ENCODE measurements at places on chromosomes 11 and 22. TPM values are rescaled to one million over a fixed set of nuclear protein-coding genes. Genes with fewer than 3 reads are reported as not detected.
A peak's percentile ranks its signal among the peaks of the same experiment; 100 is the strongest.

GRCh38 chr11:4677948-4678347, 19.7 kb downstream of the OR51E2 start:
- H3K4me1 ChIP-seq: no peaks in the 10 kb centered on the region
- no peak overlapping the region for H3K27ac ChIP-seq
- no peak overlapping the region for H3K4me3 ChIP-seq
- DNase-seq: no peak

DNA sequence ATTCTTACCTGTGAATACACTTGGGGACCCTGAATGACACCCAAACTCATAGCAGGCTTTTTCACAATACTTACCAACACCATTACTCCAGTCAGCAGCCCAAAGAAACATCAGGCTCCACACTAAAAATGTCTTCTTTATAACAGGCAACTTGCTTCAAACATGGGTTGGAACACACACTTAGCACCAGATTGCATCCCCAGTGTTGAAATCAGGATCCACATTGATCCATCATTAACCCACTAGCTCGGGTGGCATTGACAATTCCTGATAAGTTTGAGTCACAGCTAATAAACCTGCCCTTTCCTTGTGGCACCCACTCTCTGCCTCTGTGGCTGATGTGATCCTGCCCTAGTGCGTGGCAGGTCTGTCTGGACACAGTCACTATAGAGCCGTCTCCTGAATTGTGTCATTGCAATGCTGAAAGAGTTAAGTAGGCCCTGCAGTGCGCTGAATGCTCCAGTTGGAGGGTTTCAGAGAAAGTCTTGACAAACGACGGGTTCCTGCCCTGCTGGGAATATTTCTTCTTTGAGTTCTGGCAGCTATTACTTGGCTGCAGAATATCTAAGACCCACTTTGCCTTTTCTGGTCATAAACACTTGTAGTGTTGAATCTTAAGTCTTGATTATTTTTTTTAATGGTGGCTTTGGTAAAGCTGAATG, 19.6 kb upstream of the C11orf96 start:
- no peak overlapping the region for H3K4me3 ChIP-seq
- H3K27me3 ChIP-seq: no peaks in the 10 kb centered on the region
- no peak for DNase-seq
- peaks cover 12% of the 10 kb centered on the region for H3K4me1 ChIP-seq
- no peaks in the 10 kb centered on the region for H3K36me3 ChIP-seq

GRCh38 chr22:26848244-26848920, 191.0 kb downstream of the MIAT start:
- no peaks in the 10 kb centered on the region for H3K27me3 ChIP-seq
- no peaks in the 10 kb centered on the region for H3K4me1 ChIP-seq
- H3K36me3 ChIP-seq: no peaks in the 10 kb centered on the region

- H3K4me1 ChIP-seq: peaks cover 10% of the 10 kb centered on the region
- no peaks in the 10 kb centered on the region for H3K36me3 ChIP-seq
- DNase-seq: no peak
- H3K27ac ChIP-seq: no peak overlapping the region
- no peaks in the 10 kb centered on the region for H3K27me3 ChIP-seq
Observed at GRCh38 chr22:36796552-36797175, 20.2 kb downstream of the PVALB start.

DNA sequence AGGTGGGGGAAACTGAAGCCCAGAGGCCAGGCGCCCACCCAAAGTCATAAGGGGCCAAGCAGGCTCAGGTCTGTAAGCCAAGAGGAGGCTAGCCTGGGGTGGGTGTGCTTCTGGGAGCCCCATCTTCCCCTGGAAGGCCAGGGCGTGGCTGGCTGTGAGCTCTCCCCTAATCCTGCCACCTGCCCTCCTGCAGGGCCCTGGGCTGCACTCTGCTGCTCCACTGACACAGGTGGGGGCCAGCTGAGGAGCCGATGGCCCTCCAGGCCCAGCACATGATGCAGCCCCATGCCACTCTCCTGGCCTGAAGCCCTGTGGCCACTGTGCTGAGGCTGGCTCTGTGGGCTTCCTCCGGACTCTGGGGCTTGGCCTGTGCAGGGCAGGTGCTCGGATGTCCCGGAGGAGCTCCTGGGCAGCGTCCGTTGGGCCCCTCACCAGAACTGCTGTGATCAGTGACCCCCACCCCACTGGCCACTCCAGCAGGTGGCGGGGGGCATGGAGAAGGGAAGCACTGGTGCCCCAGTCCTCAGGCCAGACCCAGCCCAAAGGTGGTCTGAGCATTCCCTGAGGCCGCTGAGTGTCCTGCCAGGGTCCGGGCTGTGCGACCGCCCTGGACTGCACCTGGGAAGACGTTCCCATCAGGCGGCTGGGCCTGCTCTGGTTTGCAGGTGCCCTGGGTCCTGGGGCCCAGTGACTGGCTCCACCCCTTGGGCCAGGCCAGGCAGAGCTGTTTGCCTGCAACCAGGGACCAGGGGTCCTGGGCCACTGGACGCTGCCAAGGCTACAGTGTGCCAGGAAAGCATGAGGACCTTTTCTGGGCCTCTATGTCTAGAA, 8.5 kb downstream of the PIM3 start:
- H3K27me3 ChIP-seq: peaks cover 28% of the 10 kb centered on the region
- no peak for DNase-seq
- no peak overlapping the region for H3K4me3 ChIP-seq
- H3K27ac ChIP-seq: no peak overlapping the region
- no peaks in the 10 kb centered on the region for H3K4me1 ChIP-seq

DNA sequence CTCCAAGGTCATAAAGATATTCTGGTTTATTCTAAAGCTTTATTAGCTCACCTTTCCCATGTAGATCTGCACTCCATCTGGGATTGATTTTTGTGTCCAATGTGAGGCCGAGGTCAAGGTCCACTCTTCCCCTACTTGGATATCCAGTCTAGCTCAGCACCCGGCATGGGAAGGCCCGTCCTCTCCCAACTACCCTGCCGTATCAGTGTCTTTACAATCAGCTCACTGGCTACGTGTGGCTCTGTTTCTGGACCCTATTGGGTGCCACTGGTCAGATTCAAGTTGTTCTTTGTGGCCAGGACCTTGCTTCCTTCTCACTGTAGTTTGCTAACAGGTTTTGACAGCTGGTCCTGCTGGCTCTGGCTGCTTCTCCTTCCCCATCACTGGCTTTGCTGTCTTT, 30.9 kb downstream of the KCNQ1OT1 start:
- no peak for DNase-seq
- peaks cover 12% of the 10 kb centered on the region for H3K27me3 ChIP-seq
- no peak overlapping the region for H3K4me3 ChIP-seq
- no peaks in the 10 kb centered on the region for H3K4me1 ChIP-seq

DNA sequence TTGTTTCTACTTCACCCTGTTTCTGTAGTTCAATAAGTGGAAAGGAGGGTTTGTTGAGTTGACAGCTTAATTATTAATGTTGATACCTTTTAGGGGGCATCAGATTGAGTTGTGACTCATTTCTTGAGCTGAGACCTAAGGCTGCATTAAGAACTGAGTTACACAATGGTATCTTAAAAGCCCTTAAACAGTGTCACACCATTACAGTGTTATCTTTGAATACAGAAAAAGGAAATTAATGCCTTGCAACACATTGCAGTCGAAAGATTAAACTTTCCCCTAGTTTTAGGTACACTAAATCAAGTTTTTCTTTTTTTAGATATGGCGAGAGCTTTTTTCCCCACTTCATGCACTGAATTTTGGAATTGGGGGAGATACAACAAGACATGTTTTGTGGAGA, 16.7 kb downstream of the PAFAH1B2 start:
- no peaks in the 10 kb centered on the region for H3K27me3 ChIP-seq
- no peak overlapping the region for H3K27ac ChIP-seq
- no peak for DNase-seq

DNA sequence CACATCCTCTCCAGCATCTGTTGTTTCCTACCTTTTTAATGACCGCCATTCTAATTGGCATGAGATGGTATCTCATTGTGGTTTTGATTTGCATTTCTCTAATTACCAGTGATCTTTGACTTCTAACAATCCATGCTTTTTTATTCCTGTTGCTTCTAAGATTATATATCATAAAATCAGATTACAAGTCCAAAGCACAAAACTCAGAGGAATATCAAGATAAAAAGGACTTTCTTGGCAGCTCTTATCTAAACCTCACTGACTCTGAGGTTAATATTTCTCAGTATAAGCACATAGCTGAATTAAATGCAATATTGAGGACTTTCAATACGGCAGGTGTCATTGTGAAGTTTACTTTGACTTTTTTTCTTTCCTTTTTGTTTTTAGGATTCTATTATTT, 11.4 kb downstream of the SLC5A12 start:
- no peak overlapping the region for H3K27ac ChIP-seq
- no peaks in the 10 kb centered on the region for H3K36me3 ChIP-seq
- no peak overlapping the region for H3K4me3 ChIP-seq
- no peaks in the 10 kb centered on the region for H3K27me3 ChIP-seq

DNA sequence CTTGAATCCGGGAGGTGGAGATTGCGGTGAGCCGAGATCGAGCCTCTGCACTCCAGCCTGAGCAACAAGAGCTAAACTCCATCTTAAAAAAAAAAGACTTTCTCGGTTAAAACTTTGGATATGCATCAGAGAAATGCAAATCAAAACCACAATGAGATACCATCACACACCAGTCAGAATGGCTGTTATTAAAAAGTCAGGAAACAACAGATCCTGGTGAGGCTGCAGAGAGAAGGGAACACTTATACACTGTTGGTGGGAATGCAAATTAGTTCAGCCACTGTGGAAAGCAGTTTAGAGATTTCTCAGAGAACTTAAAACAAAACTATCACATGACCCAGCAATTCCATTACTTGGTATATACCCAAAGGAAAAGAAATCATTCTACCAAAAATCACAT, 619.4 kb upstream of the KIRREL3 start:
- H3K4me3 ChIP-seq: no peak overlapping the region
- H3K27ac ChIP-seq: no peak overlapping the region
- no peaks in the 10 kb centered on the region for H3K27me3 ChIP-seq
- DNase-seq: no peak
- no peaks in the 10 kb centered on the region for H3K36me3 ChIP-seq
- no peaks in the 10 kb centered on the region for H3K4me1 ChIP-seq

DNA sequence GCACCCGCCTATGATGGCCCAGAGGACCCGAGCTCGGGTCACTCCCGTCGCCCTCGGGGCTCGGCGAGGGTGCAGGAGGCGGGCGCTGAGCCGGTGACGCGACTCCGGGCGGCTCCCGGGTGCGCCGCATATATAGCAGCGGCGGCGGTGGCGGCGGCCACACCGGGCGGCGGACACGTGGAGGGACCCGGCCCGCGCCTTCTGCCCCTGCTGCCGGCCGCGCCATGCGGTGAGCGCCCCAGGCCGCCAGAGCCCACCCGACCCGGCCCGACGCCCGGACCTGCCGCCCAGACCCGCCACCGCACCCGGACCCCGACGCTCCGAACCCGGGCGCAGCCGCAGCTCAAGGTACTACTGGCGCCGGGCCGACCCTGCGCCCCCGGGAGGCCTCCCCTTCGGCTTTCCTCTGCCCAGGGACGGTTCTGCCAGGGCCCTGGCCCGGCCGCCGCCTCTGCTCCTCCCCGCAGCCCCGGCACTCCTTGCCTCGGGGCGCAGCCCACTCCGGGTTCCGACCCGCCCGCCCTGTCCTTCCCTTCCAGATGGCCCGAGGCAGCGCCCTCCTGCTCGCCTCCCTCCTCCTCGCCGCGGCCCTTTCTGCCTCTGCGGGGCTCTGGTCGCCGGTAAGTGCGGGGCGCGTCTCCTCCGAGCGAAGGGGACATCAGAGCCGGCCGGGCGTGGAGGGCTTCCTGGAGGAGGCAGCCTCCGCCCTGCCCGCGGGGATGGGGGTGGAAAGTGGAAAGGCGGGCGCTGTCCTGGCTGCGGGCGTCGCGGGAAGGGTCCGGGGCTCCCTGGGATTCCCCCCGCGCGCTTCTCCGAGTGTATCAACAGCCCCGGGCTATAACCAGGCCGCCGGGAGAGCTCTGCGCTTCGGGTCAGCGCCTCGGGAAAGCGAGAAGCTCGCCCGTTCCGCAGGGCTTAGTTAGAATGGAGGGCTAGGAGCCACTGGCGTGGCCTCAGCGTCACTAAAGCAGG, at the start of gene GAL:
TSS of gene GAL (plus strand) at position 160 of the 972 bp plus-strand sequence. CDS start at position 540, 380 bp downstream.
- H3K36me3 ChIP-seq: peaks cover 3% of the 10 kb centered on the region
- peak within 1 kb of the TSS; percentile 44 for H3K4me3 ChIP-seq
- no peak within 1 kb of the TSS for H3K27ac ChIP-seq
- H3K27me3 ChIP-seq: peaks cover 36% of the 10 kb centered on the region
- no peak for DNase-seq
- H3K4me1 ChIP-seq: peaks cover 13% of the 10 kb centered on the region

DNA sequence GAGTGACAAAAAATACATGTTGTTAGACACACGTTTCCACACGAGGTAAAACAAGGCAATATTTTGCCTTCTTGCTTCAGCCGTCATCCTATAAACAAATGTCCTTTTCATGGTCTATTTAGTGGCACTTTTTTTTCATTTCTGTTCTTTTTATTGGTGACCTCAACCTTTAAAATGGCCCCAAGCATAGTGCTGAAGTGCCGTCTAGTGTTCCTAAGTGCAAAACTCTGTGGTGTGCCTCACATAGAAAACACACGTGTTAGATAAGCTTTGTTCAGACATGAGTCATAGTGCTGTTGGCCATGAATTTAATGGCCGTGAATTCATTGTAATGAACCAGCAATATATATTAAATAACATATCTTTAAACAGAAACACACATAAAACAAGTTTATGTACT, 15.6 kb downstream of the OVCH2 start:
- no peak for DNase-seq
- no peaks in the 10 kb centered on the region for H3K4me1 ChIP-seq
- H3K27ac ChIP-seq: no peak overlapping the region
- H3K4me3 ChIP-seq: no peak overlapping the region

The SEC14L2 gene
- 2.8 TPM for total RNA-seq

The CCDC81 gene
- total RNA-seq: 1.4 TPM
